ENCODE measurements at places on chromosomes 7 and 10.

DNA sequence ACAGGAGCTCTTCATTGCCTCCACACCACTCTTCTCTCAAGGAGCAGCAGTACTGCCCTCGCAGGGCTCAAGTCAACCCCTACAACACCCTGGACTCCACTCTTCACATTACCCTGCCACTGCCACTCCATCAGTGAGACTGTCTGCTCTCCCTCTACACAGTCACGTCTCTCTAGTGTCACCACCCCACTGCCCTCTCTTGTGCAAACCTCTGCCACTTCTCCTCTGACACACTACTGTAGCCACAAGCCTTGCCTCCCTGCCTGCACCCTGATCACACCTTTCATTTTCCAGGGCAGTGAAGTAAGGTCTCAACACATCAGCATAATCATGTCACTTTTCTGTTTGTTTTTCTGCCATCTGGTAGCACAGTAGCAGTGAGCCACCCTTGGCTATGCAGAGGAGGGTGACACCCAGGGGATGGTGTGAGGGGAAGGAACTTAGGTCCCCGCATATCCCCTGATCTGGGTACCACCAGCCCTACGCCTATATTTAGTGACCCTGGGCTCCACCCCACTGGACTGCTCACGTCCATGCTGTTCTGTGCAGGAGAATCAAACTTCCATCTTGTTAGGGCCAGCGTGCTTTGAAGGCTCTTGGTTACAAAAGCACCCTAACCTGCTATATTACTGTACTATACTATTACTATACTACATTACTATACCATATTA, 1.6 kb downstream of the C10orf143 start:
- no peak for DNase-seq

- no peak for DNase-seq
Measured at GRCh38 chr10:104309980-104310978, 28.0 kb downstream of the ITPRIP start.

- no peak for DNase-seq
Measured at GRCh38 chr10:131113165-131113564, 198.4 kb downstream of the TCERG1L start.

GRCh38 chr7:112869111-112869774, 79.0 kb upstream of the TMEM168 start:
- peak; percentile 14 for DNase-seq

DNA sequence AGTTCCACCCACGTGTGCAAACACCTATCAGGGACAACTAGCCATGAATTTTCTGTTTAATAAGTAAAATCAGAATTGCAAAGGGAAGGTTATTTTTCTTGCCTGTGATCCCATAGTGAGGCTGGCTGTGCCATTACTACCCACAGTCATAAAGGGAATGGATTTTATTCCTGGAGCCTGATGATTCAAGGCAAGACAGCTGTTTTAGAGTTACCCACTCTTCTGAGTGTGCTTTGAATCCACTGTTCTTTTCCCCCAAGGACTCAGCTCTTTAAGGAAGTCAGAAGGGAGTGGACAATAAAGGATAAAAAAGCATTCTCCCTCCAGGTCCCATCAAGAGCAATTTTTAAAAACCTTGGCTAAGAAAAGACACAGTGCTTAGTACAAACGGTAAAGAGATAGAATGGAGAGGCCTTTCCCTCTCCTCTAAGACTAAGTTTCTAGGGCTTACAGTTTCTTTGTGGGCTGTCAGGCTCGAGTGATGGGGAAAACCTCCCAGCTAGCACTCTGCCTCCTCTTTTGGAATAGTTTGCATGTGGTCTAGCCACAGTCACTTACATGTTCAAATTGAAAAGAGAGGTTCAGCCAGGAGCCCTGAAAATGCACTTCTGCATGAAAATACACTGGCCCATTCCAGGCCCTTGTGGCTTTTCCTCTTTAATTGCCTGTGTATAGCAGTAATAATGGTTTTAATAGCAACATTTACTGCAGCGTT, 5.1 kb upstream of the LRRC4 start:
- DNase-seq, result no peak

GRCh38 chr7:21690705-21691104, 147.9 kb downstream of the DNAH11 start:
- DNase-seq, result no peak

GRCh38 chr7:154255324-154255723, 203.1 kb downstream of the DPP6 start:
- DNase-seq, result no peak
